ENCODE measurements at places on chromosomes 1 and 21. TPM values are rescaled to one million over a fixed set of nuclear protein-coding genes. Genes with fewer than 3 reads are reported as not detected.

SYT14 gene
- total RNA-seq: 17.3 TPM

DNA sequence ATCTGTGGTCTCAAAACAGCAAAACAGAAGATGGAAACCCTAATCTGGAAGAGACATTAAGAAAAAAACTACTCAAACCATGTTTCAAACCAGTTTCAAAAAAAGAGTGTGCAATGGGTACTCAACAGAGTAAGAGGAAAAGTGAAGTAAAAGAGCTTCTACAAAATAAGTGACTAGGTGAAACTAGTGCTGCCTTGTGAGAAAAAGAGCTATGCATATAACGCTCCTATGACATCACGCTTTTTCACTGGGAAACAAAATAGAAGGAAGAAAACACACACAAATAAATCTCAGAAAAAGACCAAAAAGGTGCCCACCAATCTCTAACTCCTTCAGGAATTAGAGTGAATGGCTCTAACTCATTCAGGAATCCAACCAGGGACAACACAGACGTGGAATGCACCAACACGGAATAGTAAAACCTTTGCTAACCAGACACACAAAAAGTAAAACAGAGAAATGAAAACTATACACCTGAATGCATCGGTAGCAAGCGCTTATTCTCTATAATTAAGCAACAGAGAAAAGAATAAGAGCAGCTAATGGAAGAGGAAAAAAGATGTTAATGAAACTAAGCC is 1.3 kb downstream of the FOXJ3 start:
- no peak for DNase-seq

DNA sequence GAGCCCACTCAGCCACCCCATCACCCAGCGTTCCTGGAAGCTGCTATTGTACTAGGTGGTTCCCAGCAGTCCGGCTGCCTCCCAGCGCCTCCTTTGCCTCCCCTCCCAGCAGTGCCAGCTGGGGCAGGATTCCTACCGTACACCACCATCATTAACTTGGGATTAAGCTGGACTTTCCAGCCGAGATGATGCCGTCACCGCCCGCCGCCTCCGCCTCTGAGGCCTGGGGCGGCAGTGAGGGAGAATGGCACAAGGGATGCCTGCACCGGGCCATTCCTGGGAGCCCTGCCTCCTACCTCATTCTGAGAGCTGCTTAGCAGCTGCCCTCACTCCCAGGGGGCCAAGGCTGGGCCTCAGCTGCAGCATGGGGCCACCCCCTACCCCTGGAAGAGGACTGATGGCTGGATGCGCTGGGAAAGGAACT is 13.2 kb downstream of the CNTN2 start:
- no peak for DNase-seq

GNG4 gene
- 21.4 TPM for total RNA-seq

- no peak for DNase-seq
Observed at GRCh38 chr1:95222629-95223028, 11.4 kb upstream of the RWDD3 start.

- no peak for DNase-seq
Observed at GRCh38 chr1:146051452-146051851, 29.9 kb upstream of the HJV start.

DNA sequence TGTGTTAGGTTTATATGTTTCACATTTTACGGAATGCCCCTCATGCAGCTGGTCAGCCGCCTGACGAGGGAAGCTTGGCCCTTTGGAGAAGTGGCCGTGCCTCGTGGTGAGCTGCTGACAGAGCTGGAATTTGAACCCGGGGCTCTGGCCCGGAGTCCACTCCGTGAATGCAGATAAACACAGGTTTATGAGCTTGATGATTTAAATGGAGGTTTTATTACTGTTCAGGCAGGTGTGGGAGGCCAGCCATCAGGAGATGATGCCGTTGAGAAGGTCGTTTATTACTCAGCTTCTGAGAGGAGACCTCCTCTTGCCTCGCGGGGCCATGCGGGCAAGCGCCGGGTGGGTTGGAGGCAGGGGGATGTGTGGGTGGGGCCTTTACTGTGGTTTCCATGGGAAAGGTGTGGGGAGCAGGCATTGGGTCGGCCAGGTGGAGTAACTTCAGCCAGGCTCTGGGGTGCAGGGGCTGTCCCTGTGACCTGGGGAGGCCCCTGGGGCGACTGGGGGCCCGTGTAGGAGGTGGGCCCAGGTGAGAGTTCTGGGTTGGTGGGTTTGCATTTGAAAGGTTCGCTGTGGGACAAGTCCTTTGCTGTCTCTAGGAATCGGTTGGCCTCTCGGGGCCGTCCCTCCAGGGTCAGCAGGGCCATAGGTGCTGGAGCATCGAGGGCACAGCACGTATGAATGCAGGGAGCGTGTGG is 22.0 kb downstream of the PRKCZ start:
- no peak for DNase-seq
